ENCODE measurements at places on chromosomes 4 and X.

DNA sequence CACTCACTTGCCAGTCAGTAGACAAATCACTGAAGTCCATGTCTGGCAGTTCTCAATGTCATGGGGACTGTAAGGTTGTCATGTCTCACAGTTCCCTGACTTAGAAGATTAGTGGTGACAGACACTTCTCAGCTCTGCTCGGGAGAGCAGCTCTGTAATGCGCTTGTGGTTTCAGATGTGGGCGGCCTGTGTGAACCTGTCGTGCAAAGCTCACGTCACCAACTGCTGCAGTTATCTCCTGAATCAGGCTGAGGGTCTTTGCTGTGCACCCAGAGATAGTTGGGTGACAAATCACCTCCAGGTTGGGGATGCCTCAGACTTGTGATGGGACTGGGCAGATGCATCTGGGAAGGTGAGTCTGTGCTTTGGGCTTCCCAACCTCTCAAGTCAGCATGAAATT is at the start of gene IL9R:
TSS of gene IL9R (plus strand) at position 261 of the 400 bp plus-strand sequence. CDS start at position 325, 64 bp downstream.
- no peak for DNase-seq

DNA sequence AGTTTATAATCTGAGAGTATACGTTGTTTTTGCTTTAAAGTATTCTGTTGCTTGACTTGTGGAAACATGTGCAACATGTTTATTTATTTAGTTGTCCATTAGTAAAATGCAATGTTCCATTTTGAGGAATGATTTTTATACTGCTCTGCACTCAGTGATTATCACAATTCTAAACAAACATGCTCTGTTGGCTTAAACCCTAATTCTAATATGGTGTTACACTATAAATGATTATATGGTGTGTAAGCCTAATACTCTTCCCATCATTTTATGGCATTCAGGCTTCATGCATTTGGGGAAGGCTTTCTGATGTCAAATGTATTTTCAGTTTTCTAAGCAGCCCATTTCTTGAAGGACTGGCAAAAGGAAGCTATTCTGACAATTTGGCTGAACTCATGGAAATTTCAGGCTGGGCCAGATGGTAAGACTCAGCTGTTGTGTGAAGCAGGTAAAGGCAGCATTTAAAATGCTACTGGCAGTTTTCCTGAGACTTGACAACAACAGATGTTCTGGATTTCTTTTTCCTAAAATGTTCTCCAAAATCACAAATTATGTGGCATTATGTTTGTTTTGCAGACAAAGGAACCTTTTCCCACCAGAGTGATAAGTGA is 336.7 kb upstream of the GNPDA2 start:
- no peak for DNase-seq

DNA sequence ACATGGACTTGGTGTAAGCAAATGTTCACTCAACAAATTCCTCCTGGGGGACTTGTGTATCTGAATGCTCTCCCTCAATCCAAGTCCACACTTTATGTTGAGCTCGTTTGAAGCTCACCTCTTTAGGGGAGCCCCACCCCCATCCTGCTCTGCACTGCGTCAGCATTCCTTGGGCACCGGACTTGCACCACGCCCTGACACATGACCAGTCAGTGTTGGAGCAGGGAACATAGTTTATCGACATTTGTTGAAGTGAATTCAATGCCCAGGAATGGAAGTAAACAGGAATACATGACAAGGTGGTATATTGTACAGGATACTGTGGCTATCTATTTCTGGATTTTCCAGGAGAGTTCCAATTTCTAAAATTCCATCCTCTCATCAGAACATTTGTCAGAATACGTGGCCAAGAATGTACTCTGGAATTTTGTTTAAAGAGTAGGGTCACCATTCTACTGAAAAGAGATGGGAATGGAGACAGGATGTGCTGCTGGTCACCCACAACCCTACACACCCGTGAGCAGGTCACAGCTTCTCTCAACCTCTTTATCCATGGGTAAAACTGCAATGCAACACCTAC is 60.0 kb upstream of the LNX1 start:
- no peak for DNase-seq

- no peak for DNase-seq
Measured at GRCh38 chr4:42357325-42357724, 40.0 kb upstream of the SHISA3 start.

DNA sequence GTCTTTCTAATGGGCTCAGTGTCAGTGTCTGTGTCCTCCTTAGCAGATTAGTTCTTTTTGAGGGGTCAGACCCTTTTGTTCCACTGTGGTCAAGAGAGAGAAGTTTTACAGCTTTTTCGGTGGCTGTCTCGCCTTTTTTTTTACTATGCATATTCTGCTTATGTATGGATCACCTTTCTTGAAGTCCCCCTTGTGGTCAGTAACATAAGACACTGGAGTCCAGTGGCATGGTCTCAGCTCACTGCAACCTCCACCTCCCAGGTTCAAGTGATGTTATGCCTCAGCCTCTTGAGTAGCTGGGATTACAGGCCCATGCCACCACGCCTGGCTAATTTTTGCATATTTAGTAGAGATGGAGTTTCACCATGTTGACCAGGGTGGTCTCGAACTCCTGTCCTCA is 54.0 kb upstream of the PGRMC2 start:
- no peak for DNase-seq

- DNase-seq: no peak
Measured at GRCh38 chrX:31497086-31497485, 425.2 kb upstream of the FTHL17 start.

- DNase-seq: no peak
Measured at GRCh38 chr4:1249731-1250526, 999 bp upstream of the CTBP1 start.

DNA sequence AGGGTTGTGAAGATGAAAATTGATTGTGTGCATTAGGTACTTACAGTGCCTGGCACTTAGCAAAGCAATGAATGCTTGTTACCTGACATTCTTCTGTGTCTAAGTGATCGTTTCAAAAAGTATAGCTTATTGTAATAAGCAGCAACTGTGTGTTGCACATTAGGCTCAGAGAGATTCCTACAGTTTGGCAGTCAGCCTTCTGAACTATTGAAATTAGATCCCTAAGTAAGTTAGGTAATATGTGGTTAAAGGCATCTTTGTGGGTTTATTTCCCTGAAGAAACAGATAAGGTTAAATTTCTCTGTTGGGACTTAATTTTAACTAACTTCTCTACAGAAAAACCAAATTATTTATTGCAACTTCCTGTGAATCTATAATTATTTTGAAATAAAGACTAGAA is 93.4 kb downstream of the REPS2 start:
- no peak for DNase-seq

DNA sequence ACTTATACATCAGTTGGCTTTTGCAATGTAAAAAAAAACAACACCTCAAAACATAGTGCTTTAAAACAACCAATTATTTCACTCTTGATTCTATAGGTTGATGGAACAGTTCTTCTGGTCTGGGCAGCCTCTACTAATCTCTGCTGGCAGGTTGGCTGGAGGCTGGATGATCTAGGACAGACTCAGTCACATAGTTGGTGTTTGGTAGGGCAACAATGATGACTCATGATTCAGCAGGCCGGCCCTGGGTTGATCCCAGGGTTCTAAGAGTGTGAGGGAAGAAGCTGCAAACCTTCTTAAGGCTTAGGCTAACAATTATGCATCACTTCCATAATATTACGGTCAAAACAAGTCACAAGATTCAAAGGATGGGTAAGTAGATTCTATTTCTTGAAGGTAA is 558.2 kb downstream of the ZNF674 start:
- no peak for DNase-seq

GRCh38 chr4:173168396-173169177 is at the start of gene GALNT7:
TSS of gene GALNT7 (plus strand) at chr4:173168811. CDS start at chr4:173168836, 25 bp downstream.
- peak; percentile 72 for DNase-seq

GRCh38 chr4:120555058-120555457 is 367.5 kb downstream of the PRDM5 start:
- DNase-seq: no peak

- no peak for DNase-seq
Measured at GRCh38 chr4:1898007-1898406, 26.8 kb downstream of the NSD2 start.

GRCh38 chrX:47166126-47166525 is 21.1 kb downstream of the RBM10 start:
- DNase-seq: no peak

DNA sequence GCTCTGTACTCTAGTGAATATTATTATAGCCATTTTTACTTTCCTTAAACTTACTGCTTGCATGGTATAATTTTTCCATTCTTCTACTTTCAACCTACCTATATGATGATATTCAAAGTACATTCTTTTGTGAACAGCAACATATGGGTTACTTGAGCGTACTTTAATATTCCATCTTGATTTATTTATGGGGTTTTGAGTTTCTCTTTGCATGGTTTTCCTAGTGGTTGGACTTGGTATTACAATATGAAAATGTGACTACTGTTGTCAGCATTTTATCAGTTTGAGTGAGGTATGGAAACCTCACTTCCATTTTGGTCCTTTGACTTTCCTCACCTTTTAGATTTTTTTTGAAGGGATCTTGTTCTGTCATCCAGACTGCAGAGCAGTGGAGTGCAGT is 35.9 kb downstream of the ADGRG4 start:
- no peak for DNase-seq

- DNase-seq: no peak
Measured at GRCh38 chr4:89064848-89065247, 7.9 kb upstream of the FAM13A start.

GRCh38 chr4:23860919-23861318 is 28.9 kb downstream of the PPARGC1A start:
- DNase-seq: no peak

GRCh38 chr4:2469192-2469984 is 482 bp downstream of the RNF4 start:
- DNase-seq: no peak

DNA sequence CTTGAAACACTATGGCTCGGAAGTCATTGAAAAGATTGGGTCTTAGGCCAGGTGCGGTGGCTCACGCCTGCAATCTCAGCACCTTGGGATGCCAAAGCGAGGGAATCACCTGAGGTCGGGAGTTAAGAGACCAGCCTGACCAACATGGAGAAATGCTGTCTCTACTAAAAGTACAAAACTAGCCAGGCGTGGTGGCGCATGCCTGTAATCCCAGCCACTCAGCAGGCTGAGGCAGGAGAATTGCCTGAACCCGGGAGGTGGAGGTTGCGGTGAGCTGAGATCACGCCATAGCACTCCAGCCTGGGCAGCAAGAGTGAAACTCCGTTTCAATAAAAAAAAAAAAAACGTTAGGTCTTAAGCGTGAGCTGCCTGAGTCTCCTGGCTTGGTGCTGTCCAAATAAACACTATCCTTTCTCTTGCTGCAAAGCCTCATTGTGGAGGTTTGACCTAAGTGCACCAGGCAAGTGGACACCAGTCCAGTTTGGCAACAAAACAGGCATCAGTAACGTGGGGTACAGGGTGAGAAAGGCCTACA is 185.9 kb downstream of the DHRSX start:
- DNase-seq: no peak

GRCh38 chr4:84691170-84691691 is 108.3 kb downstream of the CDS1 start:
- DNase-seq: no peak

GRCh38 chr4:168710353-168710946 is 213.6 kb downstream of the PALLD start:
- no peak for DNase-seq
